ENCODE measurements at places on chromosomes 12 and 14.

GRCh38 chr14:50744231-50744630 is 76.1 kb upstream of the SAV1 start:
- DNase-seq, result no peak

- no peak for DNase-seq
Observed at GRCh38 chr12:72271451-72272090, 599 bp upstream of the TRHDE start.

GRCh38 chr12:107558816-107559382 is 126.7 kb upstream of the PWP1 start:
- DNase-seq, result no peak

DNA sequence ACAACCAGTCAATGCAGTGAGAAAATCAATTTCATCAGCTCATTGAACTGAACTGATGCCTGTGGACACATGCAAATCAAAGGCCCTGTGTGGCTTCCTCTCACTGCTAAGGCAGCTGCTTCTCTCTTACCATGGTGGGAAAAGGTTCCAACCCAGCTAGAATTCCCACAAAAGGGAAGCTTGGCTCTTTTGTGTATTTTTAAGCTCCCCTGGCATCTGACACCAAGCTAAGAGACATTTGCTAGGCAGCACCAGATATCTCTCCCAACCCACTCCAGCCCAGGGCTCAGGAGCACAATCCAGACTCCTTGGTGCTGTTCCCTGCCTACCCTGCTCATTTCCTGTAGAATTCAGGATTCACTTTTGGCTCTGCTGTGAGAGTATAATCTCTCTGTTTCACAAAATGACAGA is 129.6 kb downstream of the GXYLT1 start:
- no peak for DNase-seq

GRCh38 chr14:89489761-89490437 is 72.9 kb upstream of the FOXN3 start:
- no peak for DNase-seq

DNA sequence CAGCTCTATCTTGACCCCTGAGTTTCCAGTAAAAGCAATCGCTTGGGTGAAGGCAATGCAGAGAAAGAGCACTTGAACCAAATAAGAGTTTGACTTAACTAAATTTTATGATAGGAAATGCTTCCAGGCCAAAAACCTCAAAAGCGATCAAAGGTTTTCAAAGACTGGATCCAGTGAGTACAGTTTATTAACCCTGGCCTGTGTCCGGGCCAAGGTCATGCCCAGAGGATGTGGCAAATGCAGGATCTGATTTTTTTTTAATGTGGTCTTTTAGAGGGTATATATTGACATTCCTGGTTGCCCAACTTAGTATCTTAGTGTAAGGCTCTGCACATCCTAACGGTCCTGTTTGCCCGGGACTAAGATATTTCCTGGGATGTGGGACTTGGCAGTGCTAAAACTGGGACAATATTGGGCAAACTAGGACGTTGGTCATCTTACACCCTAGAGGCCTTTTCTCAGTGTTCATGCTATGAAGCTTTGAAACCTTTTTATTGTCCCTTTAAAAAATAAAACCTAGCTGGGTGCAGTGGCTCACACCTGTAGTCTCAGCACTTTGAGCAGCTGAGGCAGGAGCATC is 40.1 kb upstream of the TMED10 start:
- no peak for DNase-seq

- DNase-seq, result no peak
Observed at GRCh38 chr12:13740149-13740545, 241.3 kb downstream of the GRIN2B start.

GRCh38 chr14:75709207-75709812 is 48.3 kb downstream of the TTLL5 start:
- no peak for DNase-seq

DNA sequence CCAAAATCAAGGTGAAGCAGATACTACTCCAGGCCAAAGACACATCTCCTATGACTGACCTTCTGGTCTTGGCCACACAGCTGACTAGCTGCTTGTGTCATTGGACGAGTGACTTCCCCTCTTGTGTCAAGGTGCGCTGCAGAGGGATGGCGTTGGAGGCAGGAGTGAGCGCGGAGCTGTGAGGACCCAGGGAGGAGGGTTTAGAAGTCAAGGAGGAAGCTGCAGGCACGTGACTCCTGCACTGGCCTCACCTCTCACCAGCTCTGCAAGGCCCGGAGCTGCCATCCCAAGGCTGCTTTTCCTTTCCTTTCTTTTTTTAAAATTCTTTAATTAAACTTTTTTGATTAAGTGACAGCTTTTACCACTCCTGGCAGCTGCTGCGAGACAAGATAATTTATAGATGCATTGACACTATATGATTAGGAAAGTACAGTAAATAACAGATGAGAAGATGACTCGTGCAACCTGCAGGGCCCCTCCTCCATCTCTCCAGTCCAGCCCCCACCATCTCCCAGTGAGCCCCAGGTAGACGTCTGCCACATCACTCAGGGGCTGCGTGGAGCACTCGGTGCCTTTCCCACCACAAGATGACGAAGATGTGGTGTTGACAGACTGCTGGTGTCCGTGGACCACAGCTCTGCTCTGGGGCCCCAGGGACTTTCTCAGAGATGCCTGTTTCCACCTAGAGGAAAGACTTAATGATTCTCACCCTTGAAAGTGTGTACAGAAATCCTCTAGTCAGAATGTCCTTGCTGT is 350.6 kb downstream of the CACNA1C start:
- DNase-seq, result no peak
